ENCODE measurements at places on chromosomes 1 and 21.

DNA sequence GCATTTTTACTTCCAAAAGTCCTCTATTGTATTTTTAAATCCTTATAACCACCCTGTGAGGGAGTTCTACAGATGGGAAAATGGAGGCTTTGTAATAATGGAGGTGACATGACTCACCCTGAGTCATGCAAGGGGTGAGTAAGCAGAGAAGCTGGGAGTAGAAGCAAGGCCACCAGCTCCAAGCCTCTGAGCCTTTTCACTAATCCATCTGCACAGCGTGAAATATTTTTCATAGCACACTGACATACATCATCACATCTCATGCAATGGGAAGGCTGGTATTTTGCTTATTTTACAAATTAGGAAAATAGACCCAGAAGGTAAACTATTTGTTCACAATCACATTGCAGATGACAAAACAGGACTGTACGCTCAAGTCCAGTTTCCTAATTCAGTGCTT, 96.9 kb downstream of the KCNH1 start:
- no peak for DNase-seq

GRCh38 chr1:193111641-193112090, 6.5 kb upstream of the GLRX2 start:
- peak; percentile 0 for DNase-seq

DNA sequence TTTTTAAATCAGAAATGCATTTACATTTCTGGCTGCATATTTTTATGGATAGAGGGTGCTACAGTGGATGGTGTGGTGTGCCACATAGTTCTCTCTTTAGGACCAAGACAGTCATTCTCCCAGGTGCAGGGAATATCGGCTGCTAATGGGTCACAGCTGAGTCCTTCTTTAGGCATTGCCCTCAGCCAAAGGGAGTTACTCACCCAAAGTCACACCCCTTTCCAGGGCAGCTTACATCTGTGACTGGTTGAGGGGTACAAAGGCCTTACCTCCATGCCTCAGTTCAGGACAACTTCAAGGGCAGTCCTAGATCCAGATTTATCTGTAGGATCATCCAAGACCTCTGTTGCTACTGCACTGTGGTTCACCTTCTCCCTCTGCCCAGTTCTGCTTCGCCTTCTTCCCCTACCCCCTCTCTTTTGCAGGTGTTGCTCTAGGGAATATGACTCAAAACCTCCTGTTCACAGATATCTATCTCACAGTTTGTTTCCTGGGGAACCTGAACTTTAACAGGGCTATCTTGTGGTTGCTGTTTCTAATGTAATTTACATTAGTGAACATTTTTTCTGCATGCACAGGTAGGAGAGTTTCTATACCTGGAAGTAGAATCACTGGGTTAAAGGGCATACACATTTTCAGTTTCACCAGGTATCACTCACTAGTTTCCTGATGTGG, 413.9 kb downstream of the RPS6KC1 start:
- DNase-seq = no peak

DNA sequence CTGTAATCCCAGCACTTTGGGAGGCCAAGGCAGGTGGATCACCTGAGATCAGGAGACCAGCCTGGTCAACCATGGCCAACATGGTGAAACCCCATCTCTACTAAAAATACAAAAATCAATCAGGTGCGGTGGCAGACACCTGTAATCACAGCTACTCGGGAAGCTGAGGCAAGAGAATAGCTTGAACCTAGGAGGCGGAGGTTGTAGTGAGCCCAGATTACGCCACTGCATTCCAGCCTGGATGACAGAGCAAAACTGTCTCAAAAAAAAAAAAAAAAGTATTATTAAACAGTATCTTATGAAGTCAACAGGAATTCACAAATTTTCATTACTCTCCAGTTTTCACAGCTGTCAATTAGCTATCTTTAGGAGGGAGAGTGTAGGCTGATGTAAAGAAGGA, 3.8 kb downstream of the ACBD6 start:
- no peak for DNase-seq

DNA sequence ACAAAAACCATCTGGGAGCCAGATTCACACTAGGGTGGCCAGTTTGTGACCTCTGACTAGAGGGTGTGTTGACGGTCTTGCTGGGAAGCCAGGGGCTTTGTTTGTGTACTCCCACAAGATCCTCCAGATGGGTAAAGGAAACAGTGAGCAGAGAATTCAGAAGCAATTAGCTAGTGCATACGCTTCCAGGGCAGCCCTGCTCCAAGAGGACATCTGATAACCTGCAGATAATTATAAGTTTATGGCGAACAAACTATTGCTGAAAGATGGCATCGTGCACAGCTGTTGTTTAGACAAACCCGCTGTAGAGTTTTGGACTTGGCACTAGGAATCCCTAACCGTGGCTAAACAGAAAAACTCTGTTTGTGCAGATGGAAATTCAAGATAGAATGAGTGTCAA, 326.4 kb downstream of the TGFB2 start:
- no peak for DNase-seq

- DNase-seq = no peak
Measured at GRCh38 chr1:82836213-82836972, 1035.7 kb downstream of the ADGRL2 start.

DNA sequence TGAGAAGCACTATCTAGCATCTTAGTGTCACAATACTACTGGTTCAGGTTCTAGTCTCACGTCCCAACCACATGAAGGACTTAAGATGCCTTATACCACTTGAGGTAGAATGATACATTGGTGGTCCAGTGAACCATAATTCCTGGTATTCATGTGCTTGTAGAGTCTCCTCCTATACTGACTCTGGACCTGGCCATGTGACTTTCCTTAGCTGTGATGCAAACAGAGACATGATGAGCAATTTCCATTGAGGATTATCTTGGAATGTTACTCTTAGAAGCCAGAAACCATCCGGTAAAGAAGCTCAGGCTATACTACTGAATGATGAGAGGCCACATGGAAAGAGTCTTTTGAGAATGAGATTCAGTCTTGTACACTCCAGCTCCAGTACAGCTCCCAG, 105.7 kb downstream of the NME7 start:
- no peak for DNase-seq

GRCh38 chr1:206706806-206707366, 22.2 kb downstream of the MAPKAPK2 start:
- no peak for DNase-seq

DNA sequence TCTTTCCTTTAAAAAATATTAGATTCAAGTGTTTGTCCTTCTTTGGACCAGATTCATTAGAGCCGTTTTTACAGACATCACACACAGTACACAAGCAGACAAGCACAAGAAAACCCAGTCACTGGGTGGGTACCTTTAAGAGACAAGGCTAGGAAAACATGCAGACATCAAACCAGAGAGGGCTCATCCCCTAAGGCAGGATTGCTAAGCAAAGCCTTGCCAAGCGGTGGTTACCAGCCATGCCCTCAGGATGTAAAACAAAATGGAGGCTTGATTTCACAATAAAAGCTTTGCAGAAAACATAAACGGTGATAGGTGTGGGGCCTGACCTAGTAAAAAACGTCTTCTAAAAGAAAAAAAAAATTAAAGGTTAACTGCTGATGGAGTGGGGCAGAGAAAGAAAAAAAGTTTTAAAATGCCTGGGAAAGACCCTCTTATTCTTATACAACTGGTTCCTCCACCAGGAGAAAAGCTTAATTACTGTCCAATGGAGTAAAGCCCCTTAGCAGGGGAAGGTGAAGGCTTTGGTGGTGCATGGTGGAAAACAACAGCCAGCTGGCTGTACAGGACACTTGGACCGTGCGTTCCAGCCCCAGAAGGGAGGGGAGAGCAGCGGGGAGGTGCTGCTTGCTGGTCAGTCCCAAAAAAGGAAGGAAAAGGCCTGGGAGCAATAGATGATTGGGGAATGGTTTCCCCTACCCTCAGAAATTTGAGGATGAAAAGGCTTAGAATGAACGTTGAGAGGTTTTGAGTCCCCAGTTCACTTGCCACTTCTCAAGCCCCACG, 30.4 kb upstream of the FMO1 start:
- DNase-seq = no peak

DNA sequence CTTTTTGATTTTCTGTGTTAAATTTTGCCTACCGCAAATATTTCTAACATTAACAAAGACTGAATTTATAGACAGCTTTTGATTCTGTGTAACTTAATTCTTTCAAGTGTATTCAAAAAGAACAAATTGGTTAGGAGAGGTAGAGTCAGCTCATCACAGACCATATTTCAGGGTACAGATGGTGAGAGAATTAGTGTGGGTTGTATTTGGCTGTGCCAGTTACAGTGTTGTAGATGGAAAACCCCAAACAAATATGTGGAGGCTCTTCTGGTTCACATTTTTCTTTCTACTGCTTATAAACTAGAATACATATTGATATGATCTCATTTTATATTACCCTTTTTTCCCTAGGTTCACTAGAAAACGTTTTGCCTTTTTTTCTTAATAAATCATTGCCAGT, 11.1 kb downstream of the RCAN3 start:
- DNase-seq = no peak

- no peak for DNase-seq
Measured at GRCh38 chr1:19525607-19526545, 40.5 kb upstream of the CAPZB start.

GRCh38 chr1:180548686-180549317, 10.0 kb upstream of the OVAAL start:
- no peak for DNase-seq

DNA sequence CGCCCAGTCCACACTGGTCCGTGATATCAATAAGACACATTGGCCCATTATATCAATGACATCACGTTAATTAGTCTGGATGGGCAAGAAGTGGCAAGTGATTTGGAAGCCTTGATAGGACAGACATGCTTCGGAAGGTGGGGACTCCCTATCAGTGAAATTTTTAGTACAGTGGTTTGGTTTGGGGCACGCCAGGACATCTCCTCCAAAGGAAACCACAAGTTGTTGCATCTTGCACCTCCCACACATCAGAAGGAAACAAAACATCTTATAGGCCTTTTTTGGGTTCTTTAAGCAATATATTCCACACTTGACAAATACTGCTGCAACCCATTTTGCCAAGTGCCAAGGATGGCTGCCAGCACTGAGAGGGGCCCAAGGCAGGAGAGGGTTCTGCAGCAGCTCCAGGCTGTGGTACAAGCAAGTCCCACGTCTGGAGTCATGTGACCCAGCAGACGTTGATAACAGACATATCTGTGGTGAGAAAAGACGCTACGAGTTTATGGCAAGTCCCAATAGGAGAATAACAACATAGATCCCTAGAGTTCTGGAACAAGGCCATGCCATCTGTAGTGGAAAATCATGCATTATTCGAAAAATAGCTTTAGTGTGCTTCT, 95.3 kb upstream of the DISP3 start:
- no peak for DNase-seq

All from caudate nucleus (tissue), 63 donors.